Ovary (tissue), 10 donors: ENCODE measurements at places on chromosomes 1 and 21. TPM values are rescaled to one million over a fixed set of nuclear protein-coding genes. Genes with fewer than 3 reads are reported as not detected.

DENND2D gene
- 19.0 TPM for total RNA-seq

NMNAT2 gene
- total RNA-seq, result 0.58 TPM

AK4 gene
- 15.7 TPM for total RNA-seq

TSPEAR gene
- 0.27 TPM for total RNA-seq

HMCN1 gene
- total RNA-seq, result 1.4 TPM

TAF1A gene
- 9.3 TPM for total RNA-seq

S100A7 gene
- 0.97 TPM for total RNA-seq

DRAM2 gene
- total RNA-seq, result 28.8 TPM

CDA gene
- total RNA-seq, result 1.8 TPM

GFI1 gene
- not detected for total RNA-seq

CASZ1 gene
- total RNA-seq, result 15.7 TPM

GPR157 gene
- total RNA-seq, result 8.6 TPM

C1orf116 gene
- total RNA-seq, result not detected

LEMD1 gene
- 1.4 TPM for total RNA-seq

DAP3 gene
- 81.5 TPM for total RNA-seq

PADI4 gene
- total RNA-seq, result 0.88 TPM

NEXN gene
- total RNA-seq, result 14.5 TPM

ZNF670 gene
- 5.3 TPM for total RNA-seq

RNU1-4 gene
- 7,521 TPM for total RNA-seq

GSTM2 gene
- total RNA-seq, result 179 TPM

DYNLT5 gene
- 0.23 TPM for total RNA-seq

MIXL1 gene
- 0.34 TPM for total RNA-seq

PRRX1 gene
- 64.9 TPM for total RNA-seq

CLEC20A gene
- not detected for total RNA-seq

FAAH gene
- total RNA-seq, result 8.4 TPM

SMG7 gene
- total RNA-seq, result 23.7 TPM

ERG gene
- total RNA-seq, result 16.3 TPM

NGF gene
- 3.0 TPM for total RNA-seq

FLG2 gene
- total RNA-seq, result not detected

CYP2J2 gene
- 1.4 TPM for total RNA-seq

MEX3A gene
- total RNA-seq, result 9.1 TPM
